Testis (tissue), 5 donors: ENCODE measurements at places on chromosomes 4 and X. TPM values are rescaled to one million over a fixed set of nuclear protein-coding genes. Genes with fewer than 3 reads are reported as not detected.

DNA sequence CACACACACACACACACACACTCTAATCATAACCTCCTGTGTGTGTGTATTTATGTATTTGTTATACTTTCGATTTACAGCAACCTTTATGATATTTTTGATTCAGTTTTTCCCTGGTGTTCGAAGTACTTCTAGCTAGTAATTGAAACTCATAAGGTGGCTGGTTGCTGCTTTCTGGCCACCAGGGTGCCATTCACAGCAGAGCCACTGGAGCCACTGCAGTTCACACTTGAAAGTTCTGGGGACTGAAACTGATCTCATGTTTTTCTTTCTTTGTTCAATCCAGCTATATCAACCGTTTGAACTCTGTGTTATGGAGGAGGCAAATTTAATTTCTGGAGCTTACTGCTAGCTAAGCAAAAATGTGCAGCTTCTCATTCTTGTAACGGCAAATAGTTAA, 419.4 kb downstream of the ADGRL3 start:
- DNase-seq = no peak

GRCh38 chr4:151324752-151325110, 674 bp downstream of the SH3D19 start:
- DNase-seq = peak; percentile 72

Gene CPZ
- 21.9 TPM for polyA plus RNA-seq

DNA sequence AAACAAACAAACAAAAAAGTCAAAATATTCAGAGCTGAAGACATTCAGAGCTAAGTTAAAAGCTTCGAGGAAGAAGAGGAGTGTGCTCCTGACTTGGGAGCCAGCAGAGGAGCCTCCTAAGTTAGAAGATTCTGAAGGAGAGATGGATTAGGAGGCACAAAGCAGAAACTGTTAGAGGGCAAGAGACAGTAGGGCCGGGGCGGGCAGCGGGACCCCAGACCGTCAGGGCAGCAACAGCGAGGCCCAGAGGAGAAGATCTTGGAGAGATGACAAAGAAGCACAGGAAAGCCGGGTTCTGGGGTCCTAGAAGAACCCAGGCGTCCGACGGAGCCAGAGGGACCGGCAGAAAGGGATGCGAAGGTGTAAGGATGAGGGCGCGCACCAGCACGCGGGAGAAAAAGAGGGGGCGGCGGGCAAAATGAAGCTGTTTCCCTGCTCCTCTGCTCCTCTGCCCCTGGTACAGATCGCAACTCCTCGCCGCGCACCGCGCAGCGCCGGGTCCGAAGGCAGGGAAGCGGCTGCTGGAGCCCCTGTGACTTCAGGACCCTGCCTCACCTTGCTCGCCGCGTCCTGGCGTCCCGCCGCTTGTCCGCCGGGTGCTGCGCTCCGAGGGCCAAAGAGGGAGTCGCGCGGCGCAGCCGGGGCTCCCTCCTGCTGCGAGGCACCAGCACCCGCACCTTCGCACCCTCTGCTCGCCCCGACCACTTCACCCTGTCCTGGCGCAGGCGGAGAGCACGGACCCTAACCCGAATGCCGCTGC, 477 bp downstream of the KLHL13 start:
- DNase-seq = peak; percentile 14

DNA sequence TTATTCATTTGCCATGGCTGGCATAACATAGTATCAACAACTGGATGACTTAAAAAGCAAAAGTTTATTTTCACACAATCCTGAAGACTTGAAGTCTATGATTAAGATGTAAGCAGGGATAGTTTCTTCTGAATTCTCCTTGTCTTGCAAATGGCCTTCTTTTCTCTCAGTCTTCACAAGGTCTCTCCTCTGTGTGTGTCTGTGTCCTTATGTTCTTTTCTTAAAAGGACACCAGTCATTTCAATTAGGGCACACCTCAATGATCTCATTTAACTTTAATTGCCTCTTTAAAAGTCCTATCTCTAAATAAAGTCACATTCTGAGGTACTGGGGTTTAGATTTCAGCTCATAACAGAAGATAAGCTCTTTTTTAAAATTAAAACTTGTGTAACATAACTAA, 399.7 kb downstream of the PABPC4L start:
- DNase-seq = no peak

Gene CSN1S1
- 0.45 TPM for polyA plus RNA-seq

DNA sequence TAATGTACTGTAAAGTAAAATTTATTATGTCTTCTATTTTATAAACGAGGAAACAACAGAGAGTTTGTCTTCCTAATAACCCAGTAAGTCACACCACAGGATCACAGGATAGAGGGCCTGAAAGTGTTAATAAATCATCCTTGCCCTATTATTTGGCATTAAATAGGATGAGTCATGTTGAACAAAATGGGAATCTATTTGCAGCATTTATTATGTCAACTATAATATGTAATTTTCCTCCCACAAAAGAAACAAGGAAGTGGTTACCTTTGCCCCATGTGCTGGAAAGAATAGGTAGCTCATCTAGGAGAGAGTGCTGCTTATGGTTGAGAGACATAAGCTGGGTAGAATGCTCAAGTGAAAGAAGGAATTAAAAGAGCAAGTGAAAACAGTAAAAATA, 237.6 kb upstream of the NDST3 start:
- DNase-seq = no peak

DNA sequence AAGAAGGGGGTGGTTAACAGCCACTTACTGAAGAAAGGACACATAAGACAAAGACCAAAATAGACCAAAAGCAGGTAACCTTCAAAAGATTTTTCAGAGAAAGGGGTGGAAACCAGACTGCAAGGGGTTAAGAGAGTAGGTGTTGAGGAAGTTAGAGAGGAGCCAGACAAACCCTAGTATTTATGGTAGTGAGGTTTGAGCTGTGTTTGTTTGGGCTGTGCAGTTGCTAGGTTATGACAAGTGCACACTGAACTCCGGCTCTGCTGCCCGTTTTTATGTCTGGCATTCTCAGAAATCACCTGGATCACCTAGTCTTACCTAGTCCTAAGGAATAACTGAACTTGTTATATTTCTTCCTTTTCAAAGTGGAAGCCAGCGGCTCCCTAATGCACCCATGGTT, 22.9 kb upstream of the G3BP2 start:
- DNase-seq = no peak

Gene APEX2
- polyA plus RNA-seq = 10.4 TPM

GRCh38 chrX:86148594-86148993, 343 bp downstream of the DACH2 start:
- DNase-seq = no peak

- DNase-seq = no peak
Measured at GRCh38 chr4:63036159-63036866, 1372.9 kb downstream of the TECRL start.

Gene GLRA2
- polyA plus RNA-seq = not detected

Gene PDCL2
- 84.6 TPM for polyA plus RNA-seq

- no peak for DNase-seq
Measured at GRCh38 chr4:71429106-71429505, 90.3 kb downstream of the SLC4A4 start.

GRCh38 chrX:9557521-9557920, 92.7 kb downstream of the TBL1X start:
- DNase-seq = no peak

DNA sequence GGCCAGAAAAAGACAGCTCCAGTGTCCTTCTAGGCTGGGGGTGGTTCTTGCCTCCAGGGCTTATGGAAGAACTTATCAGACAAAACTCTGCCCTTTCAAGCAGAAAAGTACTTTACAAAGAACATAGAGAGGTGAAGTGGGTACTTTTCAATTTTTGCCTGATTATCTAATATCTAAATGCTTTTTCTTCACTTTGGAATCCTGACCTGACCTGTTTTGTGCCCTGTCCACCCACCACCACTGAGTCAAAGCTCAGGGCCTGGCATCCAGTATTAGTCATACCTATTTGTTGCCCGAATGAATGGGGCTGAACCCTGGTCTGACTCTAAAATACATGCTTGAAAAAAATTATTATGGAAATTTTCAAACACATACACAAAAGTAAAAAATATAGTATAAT, 37.2 kb downstream of the RTL9 start:
- DNase-seq = no peak

Gene POLN
- polyA plus RNA-seq = 12.2 TPM

GRCh38 chrX:123108513-123109427, 75.3 kb upstream of the GRIA3 start:
- DNase-seq = no peak

DNA sequence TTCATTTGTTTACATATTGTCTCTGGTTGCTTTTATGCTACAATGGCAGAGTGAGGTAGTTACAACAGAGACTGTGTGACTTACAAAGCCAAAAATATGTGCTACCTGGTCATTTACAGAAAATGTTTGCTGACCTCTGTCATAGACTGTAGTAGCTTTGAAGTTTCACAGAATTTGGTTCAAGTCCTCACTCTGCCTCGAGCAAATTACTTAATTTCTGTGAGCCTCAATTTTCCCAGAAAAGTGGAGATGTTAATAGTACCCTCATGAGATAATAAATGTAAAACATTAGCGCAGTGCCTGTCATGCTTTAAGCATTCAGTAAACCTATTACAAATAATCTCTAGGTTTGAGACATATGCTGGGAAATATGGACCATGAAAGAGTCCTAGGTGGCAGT, 18.4 kb upstream of the NRK start:
- DNase-seq = no peak

- DNase-seq = no peak
Measured at GRCh38 chr4:45869184-45869583, 254.7 kb downstream of the GABRG1 start.

- DNase-seq = no peak
Measured at GRCh38 chr4:187380181-187380581, 615.4 kb upstream of the ZFP42 start.

GRCh38 chrX:17590892-17591740, 146.2 kb upstream of the SCML1 start:
- DNase-seq = peak; percentile 71

DNA sequence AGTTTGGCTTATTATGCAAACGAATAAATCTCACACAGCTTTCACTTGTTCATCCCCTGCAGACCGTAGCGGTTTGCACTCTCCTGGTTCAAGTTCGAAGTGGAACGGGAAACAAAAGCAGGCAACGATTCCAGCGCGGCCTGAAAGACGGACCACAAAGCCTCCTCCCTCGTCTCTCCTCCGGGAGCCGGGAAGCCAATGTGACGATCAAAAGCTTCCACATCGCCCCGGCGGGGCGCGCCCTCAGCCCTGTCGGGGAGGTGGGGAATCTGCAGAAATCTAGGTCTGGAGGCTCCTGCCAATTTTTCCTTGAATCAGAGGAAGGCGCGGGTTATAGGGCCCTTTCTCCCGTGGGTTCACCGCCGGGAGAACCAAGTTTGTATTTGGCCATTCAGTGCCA, 16.9 kb upstream of the ZIC3 start:
- DNase-seq = no peak

Gene MAGED4B
- polyA plus RNA-seq = 4.3 TPM

DNA sequence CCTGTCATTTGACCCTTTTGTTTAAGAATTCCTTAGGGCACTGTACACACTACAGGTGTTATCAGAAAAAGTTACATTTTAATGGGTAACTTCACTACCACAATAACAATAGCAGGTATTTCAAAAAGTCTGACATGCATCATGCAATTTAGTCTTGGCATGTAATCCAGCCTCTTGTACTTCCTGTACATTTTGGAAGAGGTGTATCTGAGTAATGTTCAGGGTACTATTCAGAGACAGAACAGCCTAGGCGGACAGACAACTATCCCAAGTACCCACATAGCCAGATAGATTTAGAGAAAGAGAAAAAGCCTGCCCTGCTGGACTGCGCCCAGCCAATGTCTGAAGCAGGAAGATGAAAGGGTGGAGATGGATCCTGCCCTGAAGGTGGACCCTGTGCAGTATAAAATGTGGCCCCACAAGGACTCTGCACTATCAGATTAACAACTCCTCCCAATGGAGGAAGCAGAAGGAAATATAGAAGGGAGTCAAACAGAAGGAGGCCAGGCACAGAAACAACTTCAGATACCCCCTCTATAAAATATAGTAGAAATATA, 8.5 kb downstream of the UGT2B7 start:
- no peak for DNase-seq

Gene PCDH19
- 1.9 TPM for polyA plus RNA-seq

- no peak for DNase-seq
Measured at GRCh38 chr4:98332017-98332416, 70.8 kb downstream of the RAP1GDS1 start.

- DNase-seq = no peak
Measured at GRCh38 chrX:21856504-21856903, 717 bp downstream of the YY2 start.
